Stimulated activated CD8-positive, alpha-beta memory T cell treated with anti-CD3 and anti-CD28 coated beads, Interleukin-7, amount 100 ng/mL, for 24 hours (primary cell): ENCODE measurements at places on chromosomes 12 and 14.

- no peak for DNase-seq
These were observed 5.0 kb upstream of the SLC4A8 start for GRCh38 chr12:51419425-51420193.

DNA sequence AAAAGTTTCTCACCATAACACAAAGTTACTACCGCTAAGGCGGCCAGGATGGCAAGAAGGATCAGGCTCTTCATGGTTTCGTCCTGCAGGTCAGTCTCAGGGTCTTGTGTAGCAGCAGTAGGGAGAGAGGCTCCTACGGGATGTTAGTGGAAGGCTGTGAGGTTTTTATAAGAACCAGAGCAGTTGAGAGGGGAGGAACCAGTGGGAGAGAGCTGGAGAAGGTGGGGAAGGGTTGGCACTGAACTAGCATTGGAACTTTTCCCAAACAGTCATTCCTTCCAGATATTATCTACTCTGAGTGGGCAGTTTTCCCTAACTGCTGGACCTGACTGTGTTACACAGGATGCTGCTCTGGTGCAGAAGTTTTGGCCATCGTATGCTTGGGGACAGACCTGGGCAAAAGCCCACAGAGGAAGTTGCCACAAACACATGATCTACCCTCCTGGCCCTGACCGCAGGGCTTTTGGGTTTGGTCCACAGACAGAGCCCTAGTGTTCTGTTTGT lies at the start of gene MGP:
MGP (minus strand) TSS at position 137 of the 504 bp plus-strand sequence; CDS start at position 74, 63 bp downstream.
- DNase-seq, result no peak

- DNase-seq, result no peak
These were observed 449.3 kb downstream of the ADAMTS20 start for GRCh38 chr12:43102546-43103264.

GRCh38 chr14:100416921-100417860 lies 94.1 kb downstream of the SLC25A47 start:
- no peak for DNase-seq

DNA sequence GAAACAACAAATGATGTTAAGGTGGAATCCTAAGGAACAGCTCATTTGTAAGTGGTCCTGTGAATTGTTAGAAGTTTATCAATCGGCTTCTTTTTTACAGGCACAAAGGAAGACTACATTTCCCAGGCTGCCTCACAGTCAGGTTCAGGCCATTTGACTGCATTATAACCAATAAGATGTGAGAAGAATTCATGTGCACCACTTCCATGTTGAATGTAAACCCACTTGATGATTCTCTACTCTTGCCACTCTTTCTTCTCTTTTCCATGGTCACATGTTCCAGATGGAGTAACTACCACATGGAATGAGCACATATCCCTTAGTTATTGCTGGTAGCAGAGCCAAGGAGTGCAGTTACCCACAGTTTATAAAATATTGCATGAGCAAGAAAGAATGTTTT lies 67.1 kb upstream of the GZMB start:
- no peak for DNase-seq

DNA sequence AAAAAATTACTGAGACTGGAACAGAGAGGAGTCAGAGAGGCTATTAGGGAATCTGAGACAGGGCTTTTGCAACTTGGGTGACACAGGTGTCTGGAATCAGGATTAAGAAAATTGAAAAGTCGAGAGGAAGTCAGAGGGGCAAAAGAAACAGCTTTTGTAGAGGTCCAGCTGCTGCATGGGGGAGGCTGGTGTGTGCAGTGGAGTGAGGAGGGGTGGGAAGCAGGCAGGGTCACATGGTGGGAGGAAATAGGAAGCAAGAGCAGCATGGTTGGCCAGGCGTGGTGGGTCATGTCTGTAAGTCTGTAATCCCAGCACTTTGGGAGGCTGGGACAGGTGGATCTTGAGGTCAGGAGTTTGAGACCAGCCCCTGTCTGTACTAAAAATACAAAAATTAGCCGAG lies 69.7 kb upstream of the VRK1 start:
- no peak for DNase-seq

GRCh38 chr14:79254069-79254775 lies 957.1 kb downstream of the DIO2 start:
- no peak for DNase-seq

GRCh38 chr12:44716711-44717110 lies 159.4 kb downstream of the NELL2 start:
- no peak for DNase-seq

- DNase-seq, result no peak
These were observed 644.2 kb downstream of the NOVA1 start for GRCh38 chr14:25953532-25954139.

GRCh38 chr12:76006028-76006925 lies 25.3 kb downstream of the PHLDA1 start:
- no peak for DNase-seq

GRCh38 chr14:82080370-82080769 lies 546.7 kb upstream of the SEL1L start:
- DNase-seq, result no peak

- DNase-seq, result no peak
These were observed 68.2 kb upstream of the MDM1 start for GRCh38 chr12:68400226-68400829.

- no peak for DNase-seq
These were observed 71.0 kb downstream of the ESRRB start for GRCh38 chr14:76446921-76447320.

DNA sequence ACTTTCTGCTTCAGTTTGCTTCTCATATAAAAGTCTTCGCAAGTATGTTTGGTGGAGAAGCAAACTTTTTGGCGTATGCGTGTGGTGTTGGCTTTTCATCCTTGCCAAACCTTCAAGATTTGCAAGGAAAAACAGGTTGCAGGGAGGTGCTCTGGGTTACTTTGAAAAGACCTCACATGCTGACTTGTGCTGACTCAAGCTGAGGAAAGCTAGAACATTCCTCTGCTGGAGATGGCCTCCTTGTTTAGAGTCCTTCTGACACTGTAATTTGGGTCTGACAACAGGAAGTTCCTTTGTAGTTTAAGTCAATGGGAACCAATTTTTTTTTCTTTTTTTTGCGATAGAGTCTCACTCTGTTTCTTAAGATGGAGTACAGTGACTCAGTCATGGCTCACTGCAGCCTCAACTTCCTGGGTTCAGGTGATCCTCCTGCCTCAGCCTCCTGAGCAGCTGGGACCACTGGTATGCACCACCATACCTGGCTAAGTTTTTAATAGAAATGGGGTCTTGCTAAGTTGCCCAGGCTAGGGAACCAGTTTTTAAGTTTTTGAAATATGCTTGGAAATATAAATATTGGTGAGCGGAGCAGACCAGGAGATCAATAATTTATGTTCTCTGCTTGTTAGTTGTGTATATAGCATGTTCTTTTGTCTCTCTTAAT lies 2.6 kb upstream of the ACACB start:
- DNase-seq, result no peak

GRCh38 chr12:131087302-131087818 lies 133.7 kb downstream of the ADGRD1 start:
- DNase-seq, result no peak

DNA sequence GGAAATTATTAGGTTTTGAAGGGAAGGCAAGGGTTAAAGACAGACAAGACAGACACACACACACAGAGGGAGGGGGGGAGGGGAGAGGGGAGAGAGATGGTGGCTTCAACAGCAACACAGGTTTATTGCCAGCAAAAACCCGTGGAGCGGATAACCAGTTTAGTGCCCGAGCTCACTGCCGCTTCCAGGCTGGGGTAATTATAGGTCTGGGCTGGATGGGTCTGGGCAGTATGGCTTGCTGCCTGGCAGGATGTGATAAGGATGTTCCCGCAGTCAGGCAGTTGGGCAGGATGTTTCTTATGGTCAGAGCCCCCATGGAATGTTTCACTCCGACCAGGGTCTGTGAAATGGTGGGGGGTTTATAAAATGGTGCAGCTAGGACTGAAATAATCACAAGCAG lies 4.4 kb upstream of the TDRD9 start:
- no peak for DNase-seq

DNA sequence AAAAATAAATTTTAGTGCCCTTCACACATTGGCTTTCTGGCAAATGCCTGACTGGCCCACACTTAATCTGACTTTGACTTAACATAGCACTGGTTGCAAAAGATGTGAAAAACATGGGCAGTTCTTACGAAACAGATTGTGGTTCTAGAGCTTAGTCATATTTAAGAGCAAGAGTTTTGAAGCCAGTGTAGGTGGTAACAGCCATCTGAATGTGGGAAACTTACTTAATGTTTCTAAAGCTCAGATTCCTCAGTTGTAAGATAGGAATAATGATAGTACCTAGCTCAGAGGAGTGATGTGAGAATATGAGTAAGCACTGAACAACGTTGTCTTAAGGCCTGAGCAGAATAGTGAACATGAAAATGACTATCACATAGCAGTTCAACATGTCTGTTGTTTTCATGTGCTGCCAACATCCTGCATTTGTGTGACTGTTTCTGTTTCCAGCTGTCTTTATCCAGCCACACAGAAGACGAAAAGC lies 262.7 kb downstream of the SYT1 start:
- DNase-seq, result no peak

GRCh38 chr14:75542588-75543091 lies 20.4 kb downstream of the BATF start:
- peak; percentile 49 for DNase-seq

DNA sequence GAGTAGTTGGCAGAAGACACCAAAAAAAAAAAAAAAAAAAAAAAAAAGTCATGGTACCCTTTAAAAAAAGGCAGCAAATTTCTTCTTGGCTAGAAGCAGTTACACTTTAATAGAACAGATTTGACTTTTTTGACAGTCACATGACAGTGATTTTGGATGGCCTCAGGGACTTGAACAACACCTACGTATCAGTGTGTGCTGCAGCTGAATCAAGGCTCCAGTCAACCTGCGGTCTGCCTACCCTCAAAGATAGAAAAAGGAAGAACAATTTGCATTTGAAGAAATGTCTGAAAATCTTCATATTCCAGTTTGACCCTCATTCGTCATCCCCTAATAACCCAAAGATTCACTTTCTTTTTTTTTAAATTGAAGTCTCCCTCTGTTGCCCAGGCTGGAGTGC lies 53.9 kb downstream of the MDM2 start:
- no peak for DNase-seq

GRCh38 chr12:64273527-64274403 lies 51.7 kb upstream of the KICS2 start:
- DNase-seq, result no peak

DNA sequence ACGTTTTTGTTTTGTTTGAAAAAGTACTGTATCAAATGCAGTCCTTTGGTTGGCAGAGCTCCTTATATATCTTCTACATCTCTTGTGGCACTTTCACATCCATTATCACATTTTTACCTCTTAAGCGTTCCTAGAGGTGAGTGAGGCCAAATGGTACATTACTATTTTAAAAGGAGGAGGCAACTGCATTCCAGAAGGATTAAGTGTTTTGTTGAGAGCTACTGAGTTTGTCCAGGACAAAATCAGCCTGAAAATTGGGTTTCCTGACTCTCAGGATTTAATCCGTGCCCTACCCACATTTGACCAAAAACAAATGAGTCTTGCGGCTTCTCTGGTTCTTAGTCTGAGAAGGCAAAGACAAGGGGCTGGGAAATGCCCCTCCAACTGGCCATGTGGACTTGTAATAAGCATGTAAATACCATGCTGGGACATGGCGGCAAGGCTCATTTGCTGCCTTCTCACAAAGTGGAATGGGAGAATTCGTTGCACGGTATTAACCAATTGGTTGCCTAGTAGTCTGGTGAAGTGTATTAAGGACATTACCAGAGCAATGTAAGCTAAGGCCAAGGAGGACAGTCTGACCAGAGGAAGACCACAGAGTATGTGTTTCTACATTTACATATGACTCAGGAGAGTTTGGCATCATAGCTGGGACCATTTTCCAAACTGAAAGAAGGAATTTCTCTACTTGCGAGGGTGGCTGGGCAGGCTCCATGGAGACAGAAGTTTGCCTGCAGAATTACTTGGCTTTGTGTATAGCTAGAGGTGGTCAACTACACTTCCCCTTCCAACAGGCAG lies 175.8 kb upstream of the PLXNC1 start:
- DNase-seq, result no peak

- no peak for DNase-seq
These were observed 155.7 kb downstream of the DPF3 start for GRCh38 chr14:72738161-72738611.

- DNase-seq, result no peak
These were observed 6.3 kb upstream of the CD4 start for GRCh38 chr12:6782850-6783566.

DNA sequence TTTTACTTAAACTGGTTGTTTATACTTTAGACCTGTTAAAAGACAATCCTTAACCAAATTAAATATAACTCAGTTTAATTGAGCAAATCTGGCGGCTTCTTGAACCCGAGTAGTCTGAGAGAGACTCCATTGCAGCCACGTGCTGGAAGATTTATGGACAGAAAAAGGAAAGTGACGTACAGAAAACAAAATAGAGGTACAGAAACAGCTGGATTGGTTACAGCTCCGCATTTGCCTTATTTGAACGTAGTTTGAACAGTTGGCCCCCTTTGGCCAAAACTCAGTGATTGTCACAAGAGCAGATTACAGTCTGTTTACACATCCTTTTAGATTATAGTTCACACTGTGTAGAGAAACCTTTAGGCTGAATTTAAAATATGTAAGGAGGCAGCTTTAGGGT lies 155.9 kb downstream of the RAD51B start:
- DNase-seq, result no peak

- no peak for DNase-seq
These were observed 6.3 kb downstream of the ITGA5 start for GRCh38 chr12:54412786-54413185.

DNA sequence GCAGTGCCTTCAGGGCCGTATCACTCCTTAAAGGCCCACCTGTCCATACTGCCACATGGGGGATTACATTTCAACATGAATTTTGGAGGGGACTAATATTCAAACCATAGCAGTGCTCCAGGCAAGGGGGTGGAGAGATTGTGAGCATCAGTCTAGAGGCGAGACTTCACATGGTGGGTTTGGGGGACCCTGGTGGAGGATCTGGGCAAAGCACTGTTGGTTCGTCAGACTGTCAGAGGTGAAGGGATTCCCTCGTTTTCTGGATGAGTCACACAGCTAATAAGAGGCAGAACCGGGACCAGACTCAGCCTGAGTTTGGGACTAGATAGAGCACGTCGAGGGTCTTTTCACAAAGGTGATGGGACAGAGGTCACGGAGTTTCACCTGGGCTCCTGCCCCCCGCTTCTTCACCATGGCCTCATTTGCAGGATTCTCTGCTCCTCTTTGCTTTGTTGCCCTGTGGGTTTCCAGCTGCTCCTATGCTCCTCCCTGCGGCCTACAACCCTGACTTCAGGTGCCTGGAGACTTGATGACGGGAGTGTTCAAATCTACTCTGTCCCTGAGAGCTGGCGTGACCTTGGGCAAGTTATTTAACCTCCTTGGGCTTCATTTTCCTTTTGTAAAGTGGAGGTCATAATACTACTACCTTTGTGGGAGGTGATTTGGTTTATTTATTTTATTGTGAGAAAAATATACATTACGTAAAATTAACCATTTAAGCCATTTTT lies 41.5 kb downstream of the TEAD4 start:
- no peak for DNase-seq

GRCh38 chr14:91893007-91893406 lies 25.7 kb upstream of the TC2N start:
- no peak for DNase-seq

GRCh38 chr12:19704966-19705365 lies 265.7 kb downstream of the AEBP2 start:
- no peak for DNase-seq
